HTR-8/SVneo (cell line): ENCODE measurements at places on chromosomes 6 and 20.

DNA sequence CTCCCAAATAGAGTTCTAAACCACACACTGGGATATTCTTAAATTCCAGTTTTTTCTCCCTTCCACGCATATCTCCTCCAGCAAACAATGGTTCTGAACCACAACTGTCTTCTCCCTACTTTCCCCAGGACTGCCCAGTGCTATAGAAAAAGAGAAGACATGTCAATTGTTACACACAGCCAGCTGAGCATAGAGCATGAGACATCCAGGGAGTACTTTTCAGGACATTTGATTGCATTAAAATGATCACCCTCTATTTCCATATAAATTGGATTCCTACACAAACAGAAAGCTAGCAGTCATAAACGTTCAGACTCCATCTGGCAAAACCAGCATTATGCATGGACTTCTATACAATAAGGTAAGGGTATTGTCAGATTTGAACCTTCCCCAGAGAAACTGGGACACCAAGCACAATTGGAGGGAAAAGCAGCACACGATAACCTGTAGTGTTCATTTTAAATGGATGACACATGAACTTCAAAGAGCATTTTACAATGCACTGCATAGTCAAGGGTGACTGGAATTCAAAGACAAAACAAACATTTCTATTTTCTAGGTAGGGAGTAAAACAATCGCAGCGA, 93.1 kb upstream of the HEY2 start:
- DNase-seq, result no peak

- no peak for DNase-seq
Observed at GRCh38 chr6:37784585-37784967, 35.0 kb upstream of the ZFAND3 start.

GRCh38 chr6:38445336-38445735, 194.4 kb downstream of the BTBD9 start:
- DNase-seq, result no peak

- peak; percentile 72 for DNase-seq
Observed at GRCh38 chr20:41617059-41617901, 897 bp downstream of the CHD6 start.

GRCh38 chr20:24582373-24583168, 113.1 kb downstream of the SYNDIG1 start:
- no peak for DNase-seq

- DNase-seq, result no peak
Observed at GRCh38 chr6:156976216-156977127, 199.3 kb downstream of the ARID1B start.

DNA sequence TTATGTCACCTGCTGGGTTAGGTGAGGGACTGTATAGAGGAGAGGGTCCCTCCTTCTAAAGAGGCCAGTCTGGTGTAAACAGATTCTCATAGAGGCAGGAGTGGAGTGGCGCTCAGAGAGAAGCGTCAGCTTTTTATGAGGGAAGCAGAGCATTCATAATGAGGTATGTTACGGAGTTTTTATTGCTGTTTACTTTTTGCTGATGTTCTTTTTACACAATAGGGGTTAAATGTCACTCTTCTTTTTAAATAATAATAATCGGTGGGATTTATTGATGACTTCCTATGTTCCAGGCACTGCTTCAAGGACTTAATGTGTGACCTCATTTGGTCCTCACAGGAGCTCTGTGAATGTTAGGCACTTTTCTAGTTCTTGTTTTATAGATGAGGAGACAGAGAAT, 79.9 kb downstream of the L3MBTL3 start:
- DNase-seq, result no peak

- DNase-seq, result no peak
Observed at GRCh38 chr20:4797275-4797674, 75.6 kb downstream of the PRND start.

- no peak for DNase-seq
Observed at GRCh38 chr6:77633471-77633870, 19.4 kb upstream of the MEI4 start.

GRCh38 chr6:7773914-7774313, 48.0 kb downstream of the BMP6 start:
- no peak for DNase-seq

- no peak for DNase-seq
Observed at GRCh38 chr6:26401389-26401986, 587 bp upstream of the BTN3A1 start.

DNA sequence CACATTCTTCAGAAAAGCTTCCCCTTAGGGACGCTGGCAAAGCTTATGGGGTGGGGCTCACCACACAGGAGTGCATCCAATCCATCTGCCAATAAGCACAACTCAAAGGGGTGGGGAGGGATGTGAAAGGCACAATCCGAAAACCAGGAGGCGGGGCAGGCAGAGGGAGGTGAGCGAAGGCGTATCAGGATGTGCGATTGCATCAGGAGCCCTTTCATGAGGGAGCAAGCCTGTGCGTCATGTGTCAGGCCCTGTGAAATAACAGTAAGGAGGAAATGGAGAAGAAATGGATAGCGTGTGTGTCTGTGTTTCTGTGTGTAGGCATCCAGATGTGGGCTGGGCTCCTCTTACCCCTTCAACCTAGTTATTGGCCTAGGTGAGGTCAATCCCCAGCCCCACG, 382.4 kb upstream of the CDH4 start:
- DNase-seq, result no peak

DNA sequence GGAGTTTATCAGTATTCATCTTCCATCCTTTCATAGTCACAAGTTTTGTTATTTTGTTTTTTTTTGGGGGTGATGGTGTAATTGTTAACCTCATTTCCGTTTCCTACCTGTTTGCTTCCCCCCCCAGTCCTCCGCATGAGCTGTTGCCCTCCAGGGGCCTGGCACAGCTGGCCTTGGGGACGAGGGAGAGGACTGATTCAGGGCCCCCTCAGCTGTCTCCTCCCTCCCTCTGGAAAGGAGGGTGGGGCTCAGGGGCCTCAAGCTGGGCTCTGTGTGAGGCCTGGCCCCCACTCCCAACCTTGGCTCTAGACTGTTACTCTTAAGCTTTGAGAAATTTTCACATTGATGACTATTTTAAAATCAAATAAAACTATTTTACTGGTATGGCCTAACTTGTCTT, 4.0 kb downstream of the LRRC73 start:
- DNase-seq, result no peak

- DNase-seq, result peak; percentile 5
Observed at GRCh38 chr20:20712004-20712473, 405 bp downstream of the RALGAPA2 start.

DNA sequence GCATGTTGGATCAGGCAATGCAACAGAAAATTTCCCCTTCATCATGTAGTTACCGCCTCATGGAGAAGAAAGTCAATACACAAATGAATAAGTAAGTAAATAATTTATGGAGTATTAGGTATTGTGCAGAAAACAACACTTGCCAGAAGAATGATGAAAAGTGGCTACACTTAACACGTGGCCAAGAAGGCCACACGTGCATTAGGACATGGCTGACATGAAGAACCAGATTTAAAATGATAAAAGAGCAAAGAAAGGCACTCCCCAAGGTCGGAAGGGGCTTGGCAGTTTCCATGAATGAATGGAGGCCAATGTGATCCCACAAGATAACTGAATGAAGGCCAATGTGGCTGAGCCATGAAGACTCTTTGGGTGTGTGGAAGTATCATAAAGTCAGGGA, 447.2 kb downstream of the DOK5 start:
- no peak for DNase-seq

- DNase-seq, result no peak
Observed at GRCh38 chr6:156098839-156099238, 643.2 kb upstream of the NOX3 start.

GRCh38 chr6:138145402-138145801, 16.3 kb upstream of the ARFGEF3 start:
- no peak for DNase-seq

- DNase-seq, result no peak
Observed at GRCh38 chr6:90467546-90467945, 119.3 kb downstream of the MAP3K7 start.

GRCh38 chr6:169931261-169931660, 179.8 kb downstream of the ERMARD start:
- DNase-seq, result no peak

DNA sequence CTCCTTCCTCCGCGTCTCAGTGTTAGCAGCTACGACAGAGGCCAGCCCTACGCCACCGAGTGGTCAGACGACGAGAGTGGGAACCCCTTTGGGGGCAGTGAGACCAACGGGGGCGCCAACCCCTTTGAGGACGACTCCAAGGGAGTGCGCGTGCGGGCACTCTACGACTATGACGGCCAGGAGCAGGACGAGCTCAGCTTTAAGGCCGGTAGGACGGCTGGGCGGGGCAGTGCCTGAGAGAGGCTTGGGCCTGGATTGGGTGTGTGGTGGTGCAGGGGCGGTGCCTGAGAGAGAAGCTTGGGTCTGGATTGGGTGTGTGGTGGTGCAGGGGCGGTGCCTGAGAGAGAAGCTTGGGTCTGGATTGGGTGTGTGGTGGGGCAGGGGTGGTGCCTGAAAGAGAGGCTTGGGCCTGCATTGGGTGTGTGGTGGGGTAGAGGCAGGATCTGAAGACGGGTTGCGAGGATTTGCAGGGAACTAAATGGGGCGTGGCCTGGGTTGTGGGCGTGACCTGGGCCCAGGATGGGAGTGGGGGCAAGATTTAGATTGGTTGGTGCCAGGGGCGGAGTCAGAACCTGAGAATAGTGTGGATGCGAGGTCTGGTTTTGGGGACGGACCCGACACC, 24.4 kb downstream of the SPDEF start:
- no peak for DNase-seq

DNA sequence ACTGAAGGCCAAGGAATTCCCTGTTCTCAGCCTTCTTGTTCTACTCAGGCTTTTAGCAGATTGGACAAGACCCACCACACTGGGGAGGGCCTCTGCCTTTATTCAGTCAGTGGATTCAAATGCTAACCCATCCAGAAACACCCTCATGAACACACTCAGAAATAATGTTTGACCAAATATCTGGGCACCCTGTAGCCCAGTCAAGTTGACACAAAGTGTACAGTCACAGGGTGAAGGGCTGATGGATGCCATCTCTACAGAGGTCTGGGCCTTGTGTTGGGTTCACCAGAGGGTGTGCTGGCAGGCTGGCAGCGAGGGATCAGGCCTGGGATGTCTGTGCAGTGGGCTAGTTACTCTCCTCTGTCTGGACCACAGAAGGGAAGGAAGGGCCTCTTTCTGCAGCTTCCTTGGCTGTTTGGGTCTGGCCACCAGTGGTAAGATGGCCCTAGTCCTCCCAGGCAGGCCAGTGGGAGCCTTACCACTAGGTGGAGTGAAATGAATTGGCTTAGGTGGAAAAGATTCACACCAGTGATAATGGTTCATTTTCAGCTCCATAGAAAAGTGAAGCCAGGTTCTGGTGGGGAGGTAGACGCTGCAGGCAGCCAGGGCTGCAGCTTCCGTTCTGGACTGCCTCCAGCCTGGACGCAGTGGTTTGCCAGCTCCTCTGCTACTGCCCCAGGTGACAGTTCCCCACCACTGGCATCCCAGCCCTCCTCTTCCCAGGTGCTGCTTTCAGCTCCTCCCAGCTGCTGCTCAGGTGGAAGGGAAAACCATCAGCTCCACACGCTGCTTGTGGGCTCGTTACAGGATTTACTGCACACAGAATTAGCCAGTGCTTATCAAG, 9.2 kb downstream of the TUBB2A start:
- DNase-seq, result no peak

GRCh38 chr6:64074981-64075380, 439.4 kb downstream of the PHF3 start:
- no peak for DNase-seq

DNA sequence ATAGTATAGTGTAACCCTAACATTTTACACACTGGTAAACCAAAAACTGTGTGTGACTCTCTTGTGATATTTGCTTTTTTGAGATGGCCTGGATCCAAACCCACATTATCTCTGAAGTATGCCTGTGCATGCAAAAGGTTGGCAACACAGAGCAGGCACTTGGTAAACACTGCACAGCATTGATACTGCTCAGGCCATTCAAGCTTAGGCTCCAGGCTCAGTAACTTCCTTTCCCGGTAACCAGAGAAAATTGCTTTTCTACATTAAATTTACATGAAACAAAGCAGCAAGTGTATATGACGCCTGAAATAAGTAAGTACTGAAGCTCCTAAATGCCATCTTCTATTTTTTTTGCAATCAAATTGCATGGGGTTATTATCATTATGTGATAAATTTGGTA, 205.7 kb downstream of the EPM2A start:
- DNase-seq, result no peak

GRCh38 chr6:17086469-17086868, 15.4 kb upstream of the STMND1 start:
- DNase-seq, result peak; percentile 76

DNA sequence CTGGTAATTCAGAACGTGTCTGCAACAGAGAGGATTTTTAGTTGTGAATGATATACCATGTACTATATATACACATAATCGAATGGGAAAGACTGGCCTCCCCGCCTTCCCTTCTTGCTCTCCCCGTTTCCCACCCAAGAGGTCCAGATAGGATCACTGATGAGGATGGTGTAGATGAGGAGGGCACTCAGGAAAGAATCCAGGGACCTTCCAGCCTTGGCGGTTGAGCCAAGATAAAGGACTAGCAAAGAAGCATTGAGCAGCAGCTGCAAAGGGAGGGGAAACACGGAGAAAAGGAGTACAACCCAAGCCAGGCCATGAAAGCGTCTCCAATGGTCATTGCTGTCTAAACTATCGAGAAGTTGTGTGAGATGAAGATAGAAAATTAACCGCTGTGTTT, 84.0 kb upstream of the EXOC2 start:
- DNase-seq, result no peak

DNA sequence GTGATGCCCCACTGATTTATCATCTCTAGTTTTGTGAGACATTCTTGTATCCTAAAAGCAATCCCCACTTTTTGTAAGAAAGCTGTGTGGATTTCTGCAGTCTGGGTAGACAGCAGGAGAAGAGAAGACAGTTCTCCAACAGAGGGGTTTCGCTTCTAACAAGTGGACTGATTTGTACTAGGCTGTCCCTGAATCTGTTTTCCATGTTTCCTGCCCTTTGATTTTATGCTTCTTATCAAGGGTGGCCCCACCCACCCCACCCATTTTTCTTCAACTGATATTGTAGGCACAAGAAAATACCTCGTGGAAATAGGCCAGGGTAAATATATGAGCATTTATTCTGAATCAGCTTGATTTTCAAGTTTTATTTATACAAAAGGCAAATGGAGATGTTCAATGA, 25.7 kb upstream of the JAG1 start:
- no peak for DNase-seq

DNA sequence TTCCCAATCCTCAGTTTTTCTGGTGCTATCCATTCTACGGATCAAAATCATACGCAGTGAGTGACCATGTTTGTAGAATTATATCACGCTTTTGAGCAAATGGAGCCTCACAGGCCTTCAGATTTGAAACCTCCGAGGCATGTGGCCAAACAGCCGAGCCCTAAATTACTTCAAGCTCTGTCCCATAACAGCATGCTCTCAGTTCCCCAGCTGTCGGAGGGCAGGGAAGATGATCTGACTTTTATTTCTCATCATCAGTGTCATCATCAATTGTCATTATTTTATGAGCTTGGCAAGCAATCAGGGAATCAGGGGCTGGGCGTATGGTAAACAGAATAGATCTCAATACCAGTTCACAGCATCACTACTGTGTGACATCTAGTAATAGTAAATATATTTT, 73.2 kb downstream of the PSMG4 start:
- no peak for DNase-seq
